ENCODE measurements at places on chromosomes 2 and 18.

GRCh38 chr2:46964835-46965560 lies 49.4 kb upstream of the MCFD2 start:
- DNase-seq, result peak; percentile 19

DNA sequence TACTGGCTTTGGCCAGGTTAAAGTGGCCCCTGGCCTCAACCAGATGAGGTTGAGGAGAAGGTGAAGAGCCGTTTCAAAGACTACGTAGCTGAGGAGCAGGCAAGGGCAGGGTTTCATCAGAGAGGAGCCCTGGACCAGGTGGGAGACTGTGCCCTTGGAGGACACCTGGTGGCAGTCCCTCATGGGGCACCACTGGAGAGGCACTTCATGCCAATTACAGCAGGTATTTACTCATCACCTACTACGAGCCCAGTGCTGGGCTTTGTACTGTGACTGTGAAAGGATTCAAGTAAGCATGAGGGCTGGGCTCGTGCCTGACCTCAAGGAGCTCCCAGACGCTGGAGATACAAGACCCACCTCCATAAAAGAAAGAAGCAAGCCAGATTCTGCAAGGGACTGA lies 37.6 kb downstream of the SMAD7 start:
- DNase-seq, result no peak

DNA sequence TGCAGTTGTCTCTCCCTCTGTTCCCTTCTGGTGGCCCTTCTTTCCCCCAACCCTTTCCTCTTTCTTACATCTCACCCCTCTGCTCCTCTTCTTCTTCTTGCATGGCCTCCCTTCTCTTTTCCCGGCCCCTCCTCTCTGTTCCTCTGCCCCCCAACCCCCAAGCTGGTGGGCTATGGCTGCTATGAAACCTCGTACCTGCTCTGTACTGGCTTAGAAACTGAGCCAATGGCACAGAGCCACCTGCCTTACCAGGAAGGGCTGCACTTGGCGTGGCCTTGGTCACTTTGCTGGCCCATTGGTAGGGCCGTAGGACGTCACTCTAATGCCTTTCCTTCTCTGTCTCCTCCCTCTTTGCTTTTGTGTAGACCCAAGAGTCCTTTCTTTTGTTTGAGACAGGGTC lies 78.9 kb downstream of the LRRFIP1 start:
- DNase-seq, result no peak

DNA sequence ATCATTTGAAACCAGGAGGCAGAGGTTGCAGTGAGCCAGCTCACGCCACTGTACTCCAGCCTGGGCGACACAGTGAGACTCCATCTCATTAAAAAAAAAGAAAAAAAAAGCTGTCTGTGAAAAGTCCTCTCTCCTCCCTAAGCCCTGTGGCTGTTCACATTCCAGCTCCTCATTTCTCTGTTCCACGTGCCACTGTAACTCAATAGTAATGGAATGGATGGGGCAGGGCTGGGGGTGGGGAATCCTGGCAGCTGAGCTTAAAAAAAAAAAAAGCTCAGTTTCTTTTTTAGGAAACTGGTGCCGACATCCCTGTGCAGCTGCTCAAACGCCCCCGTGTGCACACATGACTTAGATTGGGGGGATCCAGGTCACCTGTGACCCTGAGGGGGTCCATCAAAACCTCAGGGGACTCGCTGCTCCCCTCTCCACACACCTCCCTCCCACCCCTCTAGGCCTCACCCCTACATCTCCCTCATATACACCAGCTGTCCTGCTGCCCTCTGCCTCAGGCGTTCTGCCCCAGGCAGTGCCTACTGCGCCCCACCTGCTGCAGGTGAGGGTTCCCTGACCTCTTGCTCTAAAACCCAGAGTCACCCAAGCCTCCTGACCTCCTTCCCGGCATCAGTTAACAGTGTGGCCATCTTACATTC lies 255.4 kb downstream of the AGAP1 start:
- peak; percentile 67 for DNase-seq
